ENCODE measurements at places on chromosomes 2 and 18.

DNA sequence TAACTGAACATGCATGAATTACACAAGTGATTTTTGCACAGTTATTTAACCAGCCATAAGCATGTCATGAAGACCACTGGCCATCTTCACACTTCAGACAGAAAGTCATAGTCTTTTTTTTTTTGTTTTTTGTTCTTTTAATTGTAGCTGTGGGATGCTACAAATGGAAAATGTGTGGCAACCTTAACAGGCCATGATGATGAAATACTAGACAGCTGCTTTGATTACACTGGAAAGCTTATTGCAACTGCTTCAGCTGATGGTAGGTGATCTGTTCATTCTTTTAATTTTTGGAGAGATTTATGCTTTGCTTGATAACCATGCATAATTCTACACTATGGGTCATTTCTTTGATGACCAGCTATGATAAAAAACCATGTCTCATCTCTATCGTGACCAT, 35.6 kb downstream of the DAW1 start:
- no peak for DNase-seq

- no peak for DNase-seq
These were observed 467.5 kb upstream of the CHST9 start for GRCh38 chr18:27652480-27653121.

DNA sequence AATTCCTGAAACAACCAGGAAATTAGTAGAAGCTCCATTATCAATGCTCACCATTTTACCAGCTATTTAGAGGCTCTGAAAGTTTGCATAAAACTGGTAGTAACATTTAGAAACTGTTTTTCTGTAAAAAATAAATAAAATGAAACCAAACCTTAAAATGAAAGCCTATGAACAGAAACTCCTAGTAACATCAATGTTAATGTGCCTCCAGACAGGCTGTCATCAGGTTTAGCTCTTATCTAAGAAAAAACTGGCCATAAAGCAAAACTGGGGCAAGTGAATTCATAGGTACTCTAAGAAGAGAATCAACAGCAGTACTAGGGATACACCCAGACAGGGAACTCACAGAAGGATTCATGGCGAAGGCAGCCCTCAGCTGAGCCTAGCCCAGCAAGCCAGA, 8.0 kb downstream of the E2F6 start:
- no peak for DNase-seq

GRCh38 chr18:76896677-76897076, 74.3 kb downstream of the ZNF236 start:
- no peak for DNase-seq

DNA sequence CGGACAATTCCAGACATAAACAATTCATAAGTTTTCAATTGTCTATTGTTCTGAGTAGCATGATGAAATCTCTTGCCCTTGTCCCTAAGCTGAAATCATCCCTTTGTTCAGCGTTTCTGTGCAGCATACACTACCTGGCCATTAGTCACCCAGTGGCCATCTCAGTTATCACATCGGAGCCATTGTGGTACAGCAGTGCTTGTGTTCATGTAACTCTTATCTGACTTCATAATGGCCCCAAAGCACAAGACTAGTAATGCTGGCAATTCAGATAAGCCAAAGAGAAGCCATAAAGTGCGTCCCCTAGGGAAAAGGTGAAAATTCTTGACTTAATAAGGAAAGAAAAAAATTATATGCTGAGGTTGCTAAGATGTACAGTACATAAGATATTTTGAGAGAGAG, 127.2 kb downstream of the FHOD3 start:
- no peak for DNase-seq

DNA sequence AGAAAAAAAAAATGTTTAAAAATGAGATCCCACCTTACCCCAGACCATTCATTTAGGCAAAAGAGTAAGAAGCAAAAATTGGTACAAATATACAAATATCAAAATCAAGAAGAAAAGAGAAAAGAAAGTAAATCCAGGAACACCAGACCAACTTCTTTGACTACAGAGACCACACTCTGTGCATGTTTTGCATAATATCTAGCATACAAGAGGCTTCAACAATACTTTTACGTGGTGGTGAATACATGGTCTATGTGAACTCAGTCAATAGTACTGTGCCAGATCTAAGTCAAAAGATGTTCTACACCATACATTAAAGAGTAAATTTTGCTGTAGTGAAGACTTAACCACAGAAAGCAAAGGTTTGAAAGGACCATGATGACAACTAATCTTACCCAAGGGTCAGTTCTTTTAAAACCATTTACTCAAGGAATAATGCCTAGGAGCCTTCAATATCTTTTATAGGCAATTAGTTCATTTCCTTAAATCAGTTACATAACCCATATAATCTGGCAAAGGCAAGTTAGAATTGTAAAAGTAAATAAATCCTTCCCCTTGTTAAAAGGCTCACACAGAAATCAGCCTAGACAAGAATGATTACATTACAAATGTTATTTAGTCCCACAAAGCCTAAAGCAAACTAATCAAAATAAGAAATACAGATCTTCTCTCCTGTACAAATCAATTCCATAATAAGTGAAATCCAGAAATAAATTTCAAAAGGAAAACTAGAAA, 115.2 kb downstream of the EXOC6B start:
- DNase-seq: no peak

GRCh38 chr2:66782780-66783361, 347.9 kb downstream of the MEIS1 start:
- DNase-seq: no peak

GRCh38 chr2:69578198-69578540, 65.4 kb downstream of the AAK1 start:
- DNase-seq: no peak

DNA sequence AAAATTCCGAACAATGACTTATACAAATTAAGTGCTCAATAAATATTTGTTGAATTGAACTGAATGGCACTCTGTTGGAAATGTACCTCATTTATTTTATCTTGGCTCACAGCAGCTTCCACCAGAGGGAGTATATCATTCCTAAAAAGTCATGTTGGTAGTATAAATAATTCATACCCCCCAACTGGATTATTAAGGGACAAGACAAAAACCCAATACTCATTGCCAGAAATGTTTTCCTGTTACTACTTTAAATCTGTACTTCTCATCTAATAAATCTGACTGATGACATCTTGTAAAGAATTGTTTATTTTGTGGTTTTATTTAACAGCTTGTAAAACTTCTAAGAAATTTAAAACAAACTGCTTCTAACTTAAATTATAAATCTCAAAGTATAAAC, 163.9 kb downstream of the CDH2 start:
- peak; percentile 22 for DNase-seq

- no peak for DNase-seq
These were observed 5.6 kb upstream of the NTSR2 start for GRCh38 chr2:11675423-11676112.

DNA sequence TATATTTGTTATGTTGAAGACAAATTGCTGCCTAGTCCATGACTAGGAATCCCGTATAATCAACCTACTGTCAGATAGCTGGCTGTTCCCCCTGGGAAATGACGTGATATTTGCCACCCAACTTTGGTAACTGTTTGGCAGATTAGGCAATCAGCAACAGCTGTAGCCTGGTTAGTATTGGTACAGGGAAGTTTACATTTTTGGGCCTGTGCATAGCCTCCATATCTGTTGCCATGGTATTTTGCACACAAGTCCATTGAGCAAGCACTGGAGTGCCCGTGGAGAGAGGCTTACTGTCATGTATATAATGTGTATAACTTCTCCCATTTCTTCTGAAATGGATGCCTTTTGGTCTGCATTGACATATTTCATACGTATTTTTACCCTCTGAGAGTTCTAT, 27.7 kb downstream of the BIRC6 start:
- no peak for DNase-seq

DNA sequence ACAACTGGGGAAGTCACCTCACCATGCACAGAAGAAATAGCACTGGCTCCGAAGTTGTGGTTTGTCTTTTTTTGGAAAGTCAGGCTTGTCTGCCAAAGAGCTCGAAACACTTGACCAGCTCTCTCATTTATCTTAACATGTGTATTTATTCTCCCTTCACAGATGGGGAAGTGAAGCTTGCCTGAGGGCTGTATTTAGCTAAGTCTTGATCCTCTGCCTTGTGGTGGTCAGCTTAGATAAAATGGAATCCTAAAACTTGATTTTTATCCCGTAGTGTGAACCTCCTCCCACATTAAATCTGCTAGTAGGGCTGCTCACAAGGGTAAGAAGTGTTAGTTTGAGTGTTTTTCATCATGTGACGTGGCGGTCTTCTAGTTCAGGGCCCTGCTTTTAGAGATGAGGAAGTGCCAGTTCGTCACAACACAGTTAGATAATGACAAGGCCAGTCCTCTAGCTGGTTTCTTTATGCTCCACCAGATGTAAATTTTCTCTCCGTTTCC, 89.7 kb downstream of the TMEM247 start:
- DNase-seq: no peak

GRCh38 chr2:263774-264492, at the start of gene SH3YL1:
TSS of gene SH3YL1 (minus strand) at chr2:264032. CDS start at chr2:263984, 48 bp downstream.
- DNase-seq: no peak

DNA sequence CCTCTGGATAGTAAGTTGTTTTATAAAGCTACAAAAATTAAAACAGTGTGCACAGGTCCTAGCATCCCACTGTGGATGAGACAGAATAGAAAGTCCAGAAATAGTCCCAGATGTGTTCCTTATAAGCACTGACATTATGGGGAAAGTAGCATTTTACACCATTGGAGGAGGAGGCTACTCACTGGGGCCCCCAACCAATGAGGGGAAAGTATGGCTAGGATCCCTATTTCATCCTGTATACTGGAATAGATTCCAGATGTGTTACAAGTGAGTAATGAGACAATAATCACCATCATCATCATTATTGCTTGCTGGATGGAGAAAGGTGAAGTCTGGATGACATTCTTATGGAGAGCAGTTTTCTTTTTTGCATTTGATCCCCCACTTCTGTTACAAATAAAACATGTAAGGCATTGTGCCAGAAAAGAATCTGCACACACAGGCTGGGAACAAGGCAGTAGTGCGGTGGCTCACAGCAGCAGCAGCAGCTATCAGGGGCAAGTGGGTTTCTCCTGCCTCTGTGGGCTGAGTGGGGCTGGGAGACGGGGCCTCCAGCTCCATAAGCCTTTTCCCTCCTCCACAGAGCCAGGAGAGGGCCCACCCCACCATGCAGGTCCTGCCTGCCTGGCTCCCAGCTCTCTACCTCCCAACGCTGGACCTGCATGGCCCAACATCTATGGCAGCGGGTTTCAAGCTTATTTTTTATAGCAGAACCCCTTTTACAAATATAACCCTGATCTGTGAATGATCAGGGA, 5.0 kb downstream of the ARID5A start:
- DNase-seq: no peak

DNA sequence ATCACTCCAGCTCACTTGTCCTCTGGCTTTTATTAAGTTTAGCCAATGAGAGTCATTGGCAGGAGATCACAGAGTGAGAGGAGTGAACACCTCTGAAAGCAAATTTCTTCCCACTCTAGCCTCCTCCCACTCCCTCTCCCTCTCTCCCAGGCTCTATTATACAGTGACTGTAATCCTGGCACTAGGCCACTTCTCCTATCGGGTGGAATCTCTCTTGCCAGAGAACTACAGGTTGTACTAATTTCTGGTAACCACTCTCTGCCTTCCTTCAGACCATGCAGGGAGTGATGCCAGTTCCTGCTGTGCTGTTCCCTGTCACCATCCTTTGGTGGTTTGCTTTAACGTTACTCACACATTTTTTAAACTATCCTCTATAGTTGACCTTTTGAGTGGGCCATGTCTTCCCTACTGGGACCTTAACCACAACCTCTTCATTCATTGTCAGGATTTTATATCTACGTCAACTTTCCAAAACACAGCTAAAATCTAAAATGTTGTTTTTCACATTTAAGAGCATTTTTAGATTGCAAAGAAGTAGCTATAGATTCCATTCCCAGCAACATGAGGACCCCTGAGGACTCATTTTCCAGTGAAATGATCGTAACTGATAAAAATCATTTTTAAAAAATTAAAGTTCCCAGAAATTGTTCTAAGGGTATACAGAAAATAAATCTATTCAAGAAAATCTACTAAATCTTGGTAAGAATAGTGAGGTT, 217.1 kb downstream of the MREG start:
- peak; percentile 22 for DNase-seq

DNA sequence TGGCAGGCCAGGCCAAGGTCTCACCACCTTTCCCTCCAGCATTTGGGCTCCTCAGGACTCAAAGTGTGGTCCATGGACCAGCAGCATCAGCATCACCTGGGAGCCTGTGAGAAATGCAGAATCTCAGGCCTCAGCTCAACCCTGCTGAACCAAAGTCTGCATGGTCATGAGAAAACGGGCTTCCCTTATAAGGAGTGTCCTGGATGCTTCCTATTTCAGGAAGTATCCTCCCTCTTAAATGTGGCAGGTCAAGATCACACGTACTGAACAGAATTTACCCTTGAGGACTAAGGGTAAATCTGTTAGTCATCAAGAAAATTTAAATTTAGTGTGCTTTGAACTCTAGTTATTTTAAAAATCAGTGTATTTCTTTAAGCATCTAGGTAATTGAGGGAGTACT, 11.8 kb downstream of the CD8A start:
- DNase-seq: no peak

DNA sequence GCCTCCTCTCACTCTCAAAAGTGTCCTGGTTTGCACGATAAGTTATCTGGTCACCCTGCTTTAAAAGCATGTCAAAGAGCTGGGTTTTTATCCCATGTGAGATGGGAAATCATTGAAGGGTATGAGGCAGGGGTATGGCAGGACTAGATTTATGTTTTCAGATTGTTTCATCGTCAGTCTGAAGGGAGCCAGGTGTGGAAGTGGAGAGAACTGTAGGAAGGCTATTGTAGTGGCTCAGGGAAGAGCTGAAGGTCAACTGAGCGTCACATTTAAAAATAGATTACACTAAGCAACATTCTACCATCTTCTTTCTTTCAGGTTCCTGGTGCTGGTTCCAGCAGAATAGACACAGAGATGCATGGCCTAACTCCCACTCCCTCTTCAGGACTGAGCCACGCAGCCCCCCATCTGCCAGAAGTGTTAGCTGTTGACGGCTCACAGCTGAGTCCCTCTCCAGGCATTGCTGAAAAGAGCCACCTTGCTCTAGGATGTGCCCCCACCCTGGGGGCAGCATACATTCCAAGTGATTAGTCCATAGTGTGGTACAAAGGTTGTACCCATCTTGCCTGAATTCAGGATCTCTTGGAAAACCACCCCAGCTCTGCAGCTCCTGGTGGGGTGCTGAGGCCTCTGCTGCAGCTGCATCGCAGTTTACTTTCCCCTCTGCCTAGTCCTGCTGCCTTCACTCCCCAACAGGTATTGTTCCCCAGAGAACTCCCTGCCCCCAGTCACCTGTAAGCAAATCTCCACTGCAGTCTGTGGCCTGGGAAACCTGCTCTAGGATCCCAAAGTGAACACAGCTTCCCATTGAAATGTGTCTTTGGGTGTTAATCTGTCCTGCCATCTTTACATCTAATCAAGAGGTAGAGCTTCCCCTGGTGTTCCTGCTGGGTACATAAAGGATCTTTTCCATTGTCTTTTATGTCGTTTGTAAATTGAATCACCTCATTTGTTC, 79.5 kb upstream of the KLF7 start:
- DNase-seq: no peak

GRCh38 chr2:159009940-159010339, 41.5 kb downstream of the TANC1 start:
- DNase-seq: no peak

GRCh38 chr2:237561221-237561620, 5.2 kb upstream of the PRLH start:
- no peak for DNase-seq

Measured in NCI-H1092 treated with DMSO at 0.1 percent for 48 hours (cell line).